ENCODE measurements at places on chromosomes 13 and 19.

DNA sequence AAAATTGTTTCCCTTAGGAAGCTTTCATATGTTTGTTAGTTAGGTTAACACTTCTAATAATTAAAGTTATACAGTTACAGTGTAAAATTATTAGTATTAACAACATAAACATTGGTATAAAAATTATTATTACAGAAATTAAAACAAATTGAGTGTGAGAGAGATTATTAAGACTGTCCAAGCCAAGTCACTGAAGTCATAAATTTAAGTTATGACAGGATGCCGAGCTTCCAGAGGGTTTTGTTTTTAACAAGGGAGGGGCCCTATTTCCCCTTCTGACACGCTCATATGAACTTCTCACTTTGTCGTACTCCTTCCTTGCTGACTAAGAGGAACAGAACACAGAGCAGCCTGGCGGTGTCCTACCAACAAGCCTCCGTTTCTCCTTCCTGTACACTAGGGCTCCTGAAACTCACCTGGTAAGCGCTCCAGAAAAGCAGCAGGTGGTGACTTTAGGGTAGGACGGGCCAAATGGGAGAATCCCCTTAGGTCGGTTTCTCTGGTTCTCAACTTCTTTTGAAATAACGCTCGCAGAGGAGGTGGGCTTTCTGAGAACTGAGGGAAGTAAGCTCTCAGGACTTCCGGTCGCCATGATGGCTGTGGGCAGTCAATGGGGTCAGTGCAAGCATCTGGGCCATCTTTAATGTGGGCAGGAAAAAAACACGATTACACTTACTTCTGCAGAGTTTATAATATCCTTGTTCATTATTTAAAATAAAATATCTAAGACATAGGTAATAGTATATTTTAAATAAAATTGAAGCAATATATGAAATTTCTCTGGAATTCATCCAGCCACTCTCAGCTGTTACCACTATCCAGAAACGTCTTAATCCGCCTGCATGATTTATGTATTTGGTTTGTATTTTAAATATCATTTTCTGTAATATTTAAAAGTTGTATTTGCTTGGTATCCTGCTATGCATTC lies at the start of gene CARD8:
TSS of gene CARD8 (minus strand) at position 537 of the 928 bp plus-strand sequence. CDS start 14,892 bp downstream, outside the sequence.
- peak; percentile 60 for DNase-seq

DNA sequence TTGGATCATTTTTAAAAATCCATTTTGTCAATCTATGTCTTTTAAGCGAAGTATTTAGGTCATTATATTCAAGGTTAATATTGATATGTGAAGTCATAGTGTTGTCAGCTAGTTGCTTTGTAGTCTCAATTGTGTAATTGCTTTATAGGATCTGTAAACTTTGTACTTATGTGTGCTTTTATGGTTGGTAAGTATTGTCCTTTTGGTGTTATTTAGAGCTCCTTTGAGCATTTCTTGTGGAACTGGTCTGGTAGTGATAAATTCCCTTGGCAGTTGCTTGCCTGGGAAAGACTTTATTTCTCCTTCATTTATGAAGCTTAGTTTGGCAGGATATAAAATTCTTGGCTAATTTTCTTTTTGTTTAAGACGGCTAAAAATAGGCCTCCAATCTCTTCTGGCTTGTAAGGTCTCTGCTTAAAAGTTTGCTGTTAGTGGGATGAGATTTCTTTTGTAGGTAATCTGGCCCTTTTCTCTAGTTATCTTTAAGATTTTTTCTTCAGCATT lies 368.8 kb downstream of the SPRY2 start:
- DNase-seq = no peak

DNA sequence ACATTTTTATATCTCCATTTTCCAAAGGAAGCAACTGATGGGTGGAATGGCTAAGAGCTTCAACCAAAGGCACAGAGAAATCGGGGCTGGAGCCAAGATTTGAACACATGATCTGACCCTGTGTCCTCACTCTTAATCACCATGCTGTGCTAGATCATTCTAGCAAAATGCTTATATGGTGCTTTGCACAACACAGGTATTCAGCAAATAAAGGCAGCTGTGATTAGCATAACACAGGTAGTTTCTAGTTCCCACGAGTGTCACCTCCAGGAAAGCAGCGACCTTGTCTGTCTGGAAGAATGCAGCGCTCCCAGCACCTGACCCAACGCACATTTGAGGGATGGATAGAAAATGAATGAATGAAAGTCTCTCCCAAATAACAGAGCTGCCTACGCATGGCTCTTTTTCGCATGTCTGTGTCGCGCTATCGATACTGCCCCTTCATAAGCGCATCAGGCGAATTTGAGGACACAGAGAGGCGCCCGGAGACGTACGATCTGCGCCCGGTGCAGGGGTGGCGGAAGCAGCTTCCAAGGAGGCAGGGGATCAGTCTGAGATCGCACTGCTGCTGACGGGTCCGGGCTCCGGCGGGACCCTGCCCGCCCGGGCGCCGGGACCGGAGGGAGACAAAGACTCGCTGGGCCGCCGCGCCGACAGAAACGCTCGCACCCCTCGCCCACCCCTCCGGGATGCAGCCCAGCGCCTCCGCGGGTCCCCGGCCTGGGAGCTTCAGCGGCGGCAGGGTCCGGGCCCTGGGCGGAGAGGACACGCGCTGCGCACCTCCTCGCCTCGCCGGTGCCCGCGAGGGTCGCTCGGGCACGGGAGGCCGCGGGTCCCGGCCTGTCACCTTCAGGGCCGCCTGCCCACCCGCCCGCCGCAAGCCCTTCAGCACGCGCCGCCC lies 609 bp downstream of the EPS15L1 start:
- no peak for DNase-seq

DNA sequence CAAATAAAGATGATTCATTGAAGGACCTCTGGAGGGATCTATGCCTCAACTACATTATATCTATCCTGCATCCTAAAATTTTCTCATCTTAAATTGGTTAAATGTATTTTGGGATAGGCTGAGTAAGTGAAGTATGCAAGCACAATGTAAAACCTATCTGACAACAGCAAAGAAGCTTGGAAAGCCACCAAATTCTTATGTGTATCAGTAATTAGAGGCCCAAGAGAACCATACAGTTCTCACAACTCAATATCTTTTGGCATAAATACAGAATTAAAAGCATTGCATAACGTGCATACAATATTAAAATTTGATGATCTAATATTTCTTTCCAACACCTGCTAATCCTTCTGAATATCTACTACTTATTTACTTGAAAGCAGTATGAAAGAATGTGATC lies 13.0 kb downstream of the POSTN start:
- DNase-seq = no peak

DNA sequence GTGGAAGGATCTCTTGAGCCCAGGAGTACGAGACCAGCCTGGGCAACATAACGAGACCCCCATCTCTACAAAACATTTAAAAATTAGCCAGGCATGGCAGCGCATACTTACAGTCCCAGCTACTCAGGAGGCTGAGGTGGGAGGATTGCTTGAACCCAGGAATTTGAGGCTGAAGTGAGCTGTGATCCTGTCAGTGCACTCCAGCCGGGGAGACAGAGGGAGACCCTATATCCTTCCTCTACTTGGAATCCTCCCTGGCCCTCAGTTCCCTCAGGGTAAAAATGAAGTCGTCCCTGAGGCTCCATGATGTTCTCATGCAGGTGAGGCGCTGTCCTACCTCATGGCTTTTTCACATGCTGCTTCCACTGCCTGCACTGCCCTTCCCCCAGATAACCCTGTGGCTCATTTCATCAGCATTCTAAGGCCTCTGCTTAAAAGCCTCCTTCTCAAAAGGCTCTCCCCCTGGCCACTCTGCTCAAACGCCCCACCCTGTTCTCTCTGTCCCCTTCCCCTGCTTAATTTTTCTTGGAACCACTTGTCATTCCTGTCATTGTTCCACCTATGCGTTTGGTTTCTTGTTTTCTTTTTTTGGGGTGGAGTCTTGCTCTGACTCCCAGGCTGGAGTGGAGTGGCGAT lies 19.2 kb downstream of the DNM2 start:
- DNase-seq = no peak

DNA sequence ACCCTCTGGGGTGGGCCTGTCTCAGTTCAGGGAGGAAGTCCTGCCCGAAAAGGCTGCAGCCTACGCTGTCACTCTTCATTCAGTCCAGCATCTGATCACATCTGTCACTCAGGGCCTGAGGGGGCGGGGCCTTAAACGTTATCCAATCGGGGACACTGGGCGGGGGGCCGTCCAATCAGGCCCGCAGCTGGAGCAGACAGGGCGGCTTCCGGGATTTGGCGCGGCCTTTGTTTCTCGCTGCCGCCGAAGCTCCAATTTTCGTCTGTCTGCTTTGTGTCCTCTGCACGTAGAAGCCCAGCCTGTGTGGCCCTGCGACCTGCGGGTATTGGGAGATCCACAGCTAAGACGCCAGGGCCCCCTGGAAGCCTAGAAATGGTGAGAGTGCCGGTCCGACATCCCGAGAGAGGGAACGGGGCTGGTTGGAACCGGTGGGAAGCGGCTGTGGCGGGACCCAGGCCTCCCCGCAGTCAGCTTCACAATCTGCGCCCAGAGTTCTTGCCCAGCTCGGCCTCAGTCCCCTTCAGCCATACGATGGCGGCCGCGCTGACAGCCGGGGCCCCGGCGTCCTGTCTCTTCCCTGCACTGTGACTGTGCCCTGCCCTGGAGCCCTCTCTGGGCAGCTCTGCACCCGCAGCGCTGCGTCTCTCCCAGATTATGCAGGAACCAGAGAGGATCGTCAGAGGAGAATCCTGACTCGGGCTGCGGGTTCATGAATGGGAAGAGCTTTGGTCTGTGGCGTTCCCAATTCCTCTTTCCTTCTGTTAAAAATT lies at the start of gene ZNF730:
TSS of gene ZNF730 (plus strand) at position 224 of the 770 bp plus-strand sequence. CDS start at position 373, 149 bp downstream.
- peak; percentile 18 for DNase-seq

Data from activated T-cell treated with anti-CD3 and anti-CD28 coated beads for 4 hours (primary cell).